HCT116 (cell line): ENCODE measurements at places on chromosomes 12 and 14.
A peak's percentile ranks its signal among the peaks of the same experiment; 100 is the strongest.

GRCh38 chr14:102796661-102797190 is 19.5 kb downstream of the TRAF3 start:
- no peak for DNase-seq

DNA sequence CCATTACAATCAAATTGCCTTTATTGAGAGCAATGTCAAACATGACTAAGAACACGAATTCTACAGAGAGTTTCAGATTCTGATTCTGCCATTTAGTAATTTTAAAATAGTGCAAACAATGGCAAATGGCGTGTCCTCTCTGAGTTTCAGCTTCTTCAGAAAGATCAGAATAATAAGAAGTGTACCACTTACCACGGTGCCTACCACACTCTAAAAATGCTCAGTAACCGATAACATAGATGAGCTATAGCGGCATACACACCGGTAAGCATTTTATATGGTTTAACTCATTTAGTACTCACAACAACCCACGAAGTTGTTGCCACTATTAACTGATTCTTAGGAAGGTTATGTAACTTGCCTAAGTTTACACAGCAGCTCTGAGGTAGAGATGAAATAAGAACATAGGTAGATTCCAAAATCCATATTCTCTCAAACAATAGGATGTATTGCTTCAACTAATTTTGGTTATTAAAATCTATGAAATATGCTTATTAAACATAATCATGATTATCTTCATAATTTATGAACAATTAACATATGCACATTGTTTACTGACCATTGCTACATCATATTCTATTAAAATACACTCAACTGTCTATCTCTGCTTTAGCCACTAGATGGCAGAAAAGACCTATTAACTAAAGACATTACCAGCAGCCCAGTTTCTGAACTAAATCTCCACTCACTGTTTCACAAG is 38.3 kb downstream of the SLC6A15 start:
- peak; percentile 55 for DNase-seq

DNA sequence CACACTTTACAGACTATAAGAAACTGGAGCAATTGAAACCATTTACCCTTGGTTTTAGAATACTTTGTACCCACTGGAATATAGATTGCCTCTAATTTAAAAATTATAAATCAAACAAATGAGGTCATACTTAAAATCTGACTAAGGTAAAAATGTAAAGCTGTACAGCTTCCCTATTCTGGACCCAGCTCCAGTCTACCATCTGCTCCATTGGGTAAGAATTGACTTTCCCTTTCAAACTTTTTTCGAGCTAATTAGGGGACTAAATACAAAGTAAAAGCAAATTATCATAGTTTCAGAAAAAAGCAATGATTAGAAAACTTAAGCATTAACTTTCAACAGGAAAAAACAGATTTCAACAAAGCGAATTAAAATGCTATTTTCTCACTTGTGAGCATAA is 4.3 kb downstream of the KRR1 start:
- DNase-seq = no peak

DNA sequence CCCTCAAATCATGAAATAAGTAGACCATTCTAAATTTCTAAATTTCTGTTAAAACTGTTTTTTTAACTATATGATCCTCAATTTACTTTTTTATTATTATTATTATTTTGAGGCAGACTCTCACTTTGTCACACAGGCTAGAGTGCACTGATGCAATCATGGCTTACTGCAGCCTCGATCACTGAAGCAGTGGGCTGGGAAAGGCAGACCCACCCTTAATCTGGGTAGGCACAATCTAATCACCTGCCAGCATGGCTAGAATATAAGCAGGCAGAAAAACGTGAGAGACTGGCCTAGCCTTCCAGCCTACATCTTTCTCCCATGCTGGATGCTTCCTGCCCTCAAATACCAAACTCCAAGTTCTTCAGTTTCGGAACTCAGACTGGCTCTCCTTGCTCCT is 2.3 kb downstream of the ERO1A start:
- DNase-seq = no peak

DNA sequence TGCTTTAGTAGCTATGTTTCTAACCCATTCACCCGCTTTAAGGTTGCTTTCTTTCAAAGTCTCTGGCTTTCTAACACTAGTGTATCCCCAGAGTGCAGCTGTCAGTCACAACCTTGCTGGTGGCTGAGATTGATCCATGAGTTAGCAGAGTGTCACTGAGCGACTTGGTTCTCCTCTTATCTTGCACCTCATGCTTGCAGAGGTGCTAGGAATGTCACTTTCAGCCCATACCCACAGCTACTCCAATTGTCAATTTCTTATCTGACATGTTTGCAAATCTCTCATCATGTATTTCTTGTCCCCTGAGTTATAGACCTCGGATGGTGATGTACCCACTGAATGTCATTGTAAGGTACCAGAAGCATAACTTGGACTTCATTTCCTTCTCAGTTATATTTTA is 1110.2 kb downstream of the GALC start:
- DNase-seq = no peak

GRCh38 chr12:69648476-69648875 is 37.8 kb upstream of the LRRC10 start:
- DNase-seq = no peak

- no peak for DNase-seq
These were observed 105.8 kb upstream of the NAP1L1 start for GRCh38 chr12:76190299-76190698.

- no peak for DNase-seq
These were observed 430.0 kb upstream of the SOX5 start for GRCh38 chr12:24379433-24379832.

GRCh38 chr12:31029468-31029867 is 44.2 kb upstream of the DDX11 start:
- no peak for DNase-seq

DNA sequence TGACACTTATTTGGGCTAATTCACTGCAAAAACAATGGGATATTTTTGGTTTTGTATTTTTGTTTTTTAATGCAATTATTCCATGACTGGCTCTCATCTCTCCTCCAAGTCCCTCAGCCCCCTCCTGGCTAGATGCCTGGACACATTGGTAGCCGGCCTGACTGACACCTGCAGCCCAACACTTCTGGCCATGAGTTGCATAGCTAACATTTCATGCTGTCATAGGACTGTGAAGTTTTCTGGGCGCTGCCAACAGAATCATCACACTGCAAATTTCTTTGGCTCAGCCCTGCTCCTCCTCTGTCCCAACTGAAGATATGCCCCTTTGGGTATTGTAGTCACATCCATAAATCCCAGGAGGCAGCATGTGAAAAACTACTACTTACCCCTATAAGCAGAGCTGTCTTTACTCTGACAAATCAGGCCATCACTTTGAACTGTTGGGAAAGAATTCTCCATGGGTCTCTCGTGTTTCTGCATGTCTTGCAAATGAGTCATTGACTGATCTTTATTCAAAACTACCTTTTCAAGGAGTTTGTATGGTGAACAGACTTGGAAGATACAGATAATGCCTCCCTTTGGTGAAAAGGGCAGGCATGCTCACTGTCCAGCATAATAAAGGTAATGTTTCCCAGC is 126.7 kb upstream of the LGR5 start:
- peak; percentile 23 for DNase-seq

DNA sequence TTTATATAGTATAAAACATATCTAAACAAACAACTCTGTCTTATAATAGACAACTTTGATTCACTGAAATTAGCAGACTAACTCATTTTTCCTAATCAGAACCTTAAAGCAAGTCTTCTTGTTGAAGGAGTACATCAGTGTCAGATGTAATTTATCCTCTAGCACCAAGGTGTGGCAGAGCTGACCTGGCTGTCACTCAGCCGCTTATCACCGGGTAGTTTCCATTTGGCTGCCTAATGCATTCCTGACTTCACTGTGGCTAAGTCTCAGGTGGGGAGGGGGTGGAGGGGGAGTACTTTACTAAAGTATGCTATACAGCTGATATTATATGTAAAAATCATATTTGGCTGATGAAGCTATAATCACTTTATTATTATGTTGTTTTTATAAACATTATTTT is 339.9 kb upstream of the RGS6 start:
- DNase-seq = no peak

GRCh38 chr12:28631831-28632230 is 441.6 kb downstream of the CCDC91 start:
- no peak for DNase-seq

DNA sequence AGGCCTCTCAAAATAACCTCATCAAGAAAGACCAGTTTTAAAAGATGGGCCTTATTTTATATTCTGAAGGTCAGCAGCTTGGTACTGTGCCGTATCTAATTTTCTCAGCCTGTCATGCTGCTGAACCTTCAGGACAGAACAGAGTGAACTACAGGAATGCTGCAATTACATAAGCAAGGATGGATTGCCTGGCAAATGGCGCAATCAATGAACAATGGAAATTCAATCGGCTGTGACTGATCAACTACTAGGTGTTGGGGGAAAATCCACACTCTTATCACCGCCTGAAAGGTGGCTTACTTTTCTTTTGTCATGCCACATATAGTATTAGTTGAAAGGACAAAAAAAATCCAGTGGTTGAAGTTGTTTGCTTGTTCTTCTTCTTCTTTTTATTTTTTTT is 8.5 kb downstream of the ACSS3 start:
- DNase-seq = no peak

DNA sequence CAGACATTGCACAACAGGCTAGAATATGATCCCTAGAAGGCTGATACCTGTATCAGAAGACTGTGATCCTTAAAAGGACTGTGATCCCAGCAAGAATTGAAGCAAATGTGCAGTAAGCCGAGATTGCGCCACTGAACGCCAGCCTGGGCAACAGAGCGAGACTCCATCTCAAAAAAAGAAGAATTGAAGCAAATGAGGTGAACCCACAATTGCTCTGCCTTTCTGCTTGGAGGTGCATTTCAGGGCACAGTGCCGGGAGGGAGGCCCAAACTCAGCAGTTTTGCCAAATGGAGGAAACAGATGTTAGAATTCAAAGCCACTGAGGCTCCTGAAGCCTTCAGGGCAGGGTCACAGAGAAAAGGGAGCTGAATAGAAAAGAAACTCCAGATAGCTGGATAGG is 61.1 kb upstream of the COCH start:
- DNase-seq = no peak

DNA sequence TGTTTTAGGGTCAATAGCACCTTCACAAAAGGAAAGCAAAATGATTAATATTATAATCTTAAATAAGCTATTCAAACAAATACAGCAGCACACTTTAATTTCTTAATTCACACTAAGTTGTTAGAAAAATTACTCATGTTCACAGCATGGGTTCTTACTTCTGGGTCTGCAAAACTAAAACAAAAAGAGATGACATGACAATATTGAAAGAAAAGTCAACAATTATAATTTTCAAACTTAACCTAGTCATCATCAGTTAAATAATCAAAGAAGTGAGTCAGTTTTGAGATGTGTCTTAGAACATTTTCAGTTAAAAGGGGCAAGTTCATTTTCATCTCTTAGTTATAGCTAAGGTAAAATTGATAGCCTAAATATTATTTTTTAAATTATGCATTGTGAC is 47.7 kb upstream of the RMST start:
- no peak for DNase-seq

- no peak for DNase-seq
These were observed 35.7 kb downstream of the RTL1 start for GRCh38 chr14:100867631-100868315.

DNA sequence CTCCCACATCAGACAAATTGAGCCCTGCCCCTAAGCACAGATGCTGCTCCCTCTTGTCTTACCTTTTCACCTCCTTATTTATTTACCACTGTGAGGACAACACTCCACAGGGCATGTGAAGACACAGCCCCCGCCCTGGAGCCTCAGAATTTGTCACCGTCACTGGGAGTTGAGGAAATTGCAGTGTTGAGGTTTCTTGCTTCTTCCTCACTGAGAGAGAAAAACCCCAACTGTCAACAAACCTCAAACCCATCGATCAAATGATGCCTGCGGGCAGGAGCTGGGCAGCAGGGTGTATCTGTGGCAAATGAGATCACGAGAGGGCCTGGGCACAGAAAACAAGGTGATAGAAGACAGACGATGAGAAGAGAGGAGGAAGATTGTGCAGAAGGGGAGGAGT is 30.5 kb upstream of the PLEKHG3 start:
- DNase-seq = no peak

DNA sequence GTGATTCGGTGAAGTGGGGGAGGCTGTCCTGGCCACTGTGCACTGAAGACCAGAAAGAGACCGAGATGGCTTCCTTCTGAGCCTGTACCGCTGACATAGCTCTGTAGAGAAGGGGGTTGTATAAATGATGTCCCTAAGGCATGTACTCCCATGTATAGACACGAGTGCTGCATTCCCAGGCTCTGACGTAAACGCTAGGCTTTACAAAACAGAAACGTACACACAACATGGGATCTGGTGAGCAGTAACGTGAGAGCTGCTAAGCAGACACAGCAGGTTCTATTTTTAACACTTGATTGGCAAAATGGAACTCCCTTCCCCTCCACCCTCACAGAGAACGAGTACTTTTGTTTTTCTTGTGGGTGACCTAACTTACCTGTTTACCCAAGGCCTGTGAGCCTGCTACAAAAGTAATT is 35.9 kb downstream of the ACADS start:
- DNase-seq = no peak

- DNase-seq = no peak
These were observed 23.1 kb downstream of the AEBP2 start for GRCh38 chr12:19462406-19462805.

DNA sequence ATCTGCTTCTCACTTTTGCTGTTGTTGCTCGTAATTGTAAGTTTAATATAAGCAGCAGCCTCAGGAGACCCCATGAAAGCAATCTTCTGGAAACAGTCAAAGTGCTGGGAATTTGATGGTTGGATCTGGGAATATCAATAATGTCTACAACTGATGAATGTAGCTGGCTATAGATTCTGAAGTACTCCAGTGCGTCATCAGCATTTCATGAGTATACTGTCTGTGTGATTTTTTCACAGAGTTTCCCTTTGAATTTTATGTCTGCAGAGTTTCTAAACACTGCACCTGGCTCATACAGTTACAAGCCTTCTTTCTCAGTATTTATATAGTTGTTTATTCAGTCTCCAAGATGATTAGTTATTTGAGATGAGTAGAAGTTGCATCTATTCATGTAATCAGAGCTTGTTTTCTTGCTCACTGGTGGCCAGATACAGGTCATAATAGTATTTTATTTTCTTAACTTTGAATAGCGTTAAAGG is 222.3 kb downstream of the RAD51B start:
- DNase-seq = no peak

GRCh38 chr14:39459795-39460478 is 27.7 kb upstream of the FBXO33 start:
- no peak for DNase-seq

- no peak for DNase-seq
These were observed 606 bp downstream of the TNFAIP2 start for GRCh38 chr14:103123634-103124500.
